Effector CD8-positive, alpha-beta T cell (primary cell): ENCODE measurements at places on chromosomes 11 and 22.

DNA sequence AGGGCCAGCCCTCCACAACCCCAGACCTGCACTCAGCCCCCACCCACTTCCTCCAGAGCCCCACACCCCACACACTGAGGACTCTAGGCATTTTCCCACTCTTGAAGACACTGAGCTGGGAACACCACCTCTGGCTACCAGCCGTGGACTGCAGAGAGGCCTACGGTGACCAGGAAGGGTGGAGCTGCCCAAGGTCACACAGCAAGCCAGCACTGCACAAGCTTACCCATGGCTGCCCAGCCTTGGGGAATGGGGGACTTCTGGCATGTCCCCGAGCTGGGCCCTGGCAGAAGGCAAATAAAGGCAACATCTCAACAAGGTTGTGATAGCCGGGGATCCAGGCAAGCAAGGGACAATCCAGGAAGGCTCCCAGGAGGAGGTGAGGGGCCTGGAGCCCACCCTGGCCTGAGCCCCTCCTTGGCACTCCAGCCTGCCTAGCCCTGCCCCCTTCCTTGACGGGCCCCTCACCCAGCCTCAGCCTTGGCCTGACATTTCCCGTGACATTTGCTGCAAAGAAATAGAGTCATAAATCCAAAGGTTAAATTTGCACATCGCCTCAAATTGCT is 5.5 kb downstream of the RTN4R start:
- no peak for DNase-seq

DNA sequence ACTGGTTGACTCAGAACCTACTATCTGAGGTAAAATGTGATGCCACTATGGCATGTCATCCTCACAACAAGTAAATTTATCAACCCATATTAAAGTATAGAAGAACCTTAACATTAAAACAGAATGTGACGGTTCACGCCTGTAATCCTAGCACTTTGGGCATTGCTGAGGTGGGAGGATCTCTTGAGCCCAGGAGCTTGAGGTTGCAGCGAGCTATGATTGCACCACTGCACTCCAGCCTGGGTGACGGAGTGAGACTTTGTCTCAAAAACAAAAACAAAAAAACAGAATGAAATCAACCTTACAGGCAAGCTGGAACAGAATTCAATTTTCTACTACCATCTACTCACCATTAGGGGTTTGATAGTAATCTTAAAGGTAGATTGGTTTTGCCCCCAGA is 86.2 kb downstream of the PLEKHA7 start:
- no peak for DNase-seq

DNA sequence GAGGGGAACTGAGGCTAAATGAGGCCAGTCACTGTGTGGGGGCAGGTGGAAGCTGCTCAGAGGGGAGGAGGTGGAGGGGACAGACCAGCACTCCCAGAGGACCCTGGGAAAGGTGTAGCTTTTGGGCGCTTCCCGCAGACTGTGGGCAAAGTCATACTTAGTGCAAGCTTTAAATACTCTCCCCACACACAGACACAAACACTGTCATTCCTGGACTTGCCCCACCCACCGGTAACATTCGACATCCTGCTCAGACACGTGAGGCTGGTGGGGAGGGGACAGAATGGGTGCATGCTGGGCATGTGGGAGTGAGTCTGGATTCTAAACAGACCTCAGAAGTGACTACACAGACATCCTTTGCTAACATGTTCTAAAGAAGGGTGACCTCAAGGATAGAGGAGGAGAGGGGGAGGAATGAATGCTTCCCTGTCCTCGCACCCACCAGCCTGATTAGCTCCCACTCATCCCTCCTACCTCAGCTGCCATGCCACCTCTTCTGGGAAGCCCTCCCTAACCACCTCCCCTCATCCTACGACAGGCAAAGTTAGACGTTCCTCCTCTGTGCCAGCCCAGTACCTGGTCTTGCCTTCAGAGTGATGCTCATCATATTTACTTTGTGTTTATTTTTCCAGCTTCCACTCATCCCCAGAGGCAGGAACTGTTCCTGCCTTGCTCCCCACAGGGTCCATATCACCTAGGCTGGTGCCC is 22.2 kb downstream of the TSKU start:
- DNase-seq: no peak

DNA sequence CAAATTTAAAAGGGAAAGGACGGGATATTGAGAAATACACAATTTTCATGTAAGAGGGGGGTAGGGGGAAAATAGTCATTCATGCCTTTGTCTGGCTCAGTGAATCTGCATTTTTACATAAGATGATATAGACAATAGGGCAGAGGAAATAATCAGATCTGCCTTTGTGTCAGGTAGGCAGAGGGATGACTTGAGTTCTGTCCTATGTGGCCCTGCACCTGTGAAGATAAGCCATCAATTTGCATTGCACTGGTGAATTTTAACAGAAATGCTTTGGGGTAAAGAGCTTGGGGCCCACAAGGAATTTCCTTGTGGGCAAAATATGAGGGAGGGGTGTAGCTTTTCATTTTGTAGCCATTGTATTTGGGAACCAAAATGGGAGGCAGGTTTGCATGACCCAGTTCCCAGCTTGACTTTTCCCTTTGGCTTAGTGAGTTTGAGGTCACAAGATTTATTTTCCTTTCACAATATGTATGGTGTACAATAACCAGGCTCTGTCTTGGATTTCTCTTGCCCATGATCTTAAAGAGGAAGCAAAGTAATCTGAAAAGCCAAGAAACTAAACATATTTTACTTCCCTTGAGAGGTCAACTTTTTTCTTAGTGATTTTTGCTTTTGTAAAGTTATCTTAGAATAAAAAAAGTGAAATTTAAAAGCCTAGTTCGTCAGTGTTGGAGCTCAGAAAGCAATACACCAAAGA is 77.7 kb upstream of the SORL1 start:
- DNase-seq: no peak

DNA sequence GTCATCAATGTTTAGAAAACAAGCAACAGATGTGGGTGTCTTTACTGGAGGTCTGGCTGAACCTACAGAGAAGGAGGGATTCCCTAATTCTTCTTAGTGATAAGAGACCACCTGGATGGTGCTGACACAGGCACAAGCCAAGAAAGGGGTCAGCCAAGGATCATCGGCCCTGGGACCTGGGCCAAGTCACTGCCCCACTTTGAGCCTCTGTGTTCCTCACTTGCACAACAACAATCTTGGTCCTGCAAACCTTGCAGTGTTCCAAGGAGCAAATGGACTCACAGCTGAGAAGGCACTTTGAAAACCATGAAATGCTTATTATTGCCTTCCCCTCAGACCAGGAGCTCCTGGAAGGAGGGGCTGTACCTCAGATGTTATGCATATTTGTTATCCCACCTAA is 7.0 kb upstream of the KCNE3 start:
- DNase-seq: no peak

- DNase-seq: no peak
Measured at GRCh38 chr11:121749691-121750090, 296.9 kb upstream of the SORL1-AS1 start.

GRCh38 chr11:131923309-131923708 is 552.9 kb downstream of the NTM start:
- no peak for DNase-seq

GRCh38 chr11:6625156-6625831 is 6.1 kb upstream of the TPP1 start:
- no peak for DNase-seq

DNA sequence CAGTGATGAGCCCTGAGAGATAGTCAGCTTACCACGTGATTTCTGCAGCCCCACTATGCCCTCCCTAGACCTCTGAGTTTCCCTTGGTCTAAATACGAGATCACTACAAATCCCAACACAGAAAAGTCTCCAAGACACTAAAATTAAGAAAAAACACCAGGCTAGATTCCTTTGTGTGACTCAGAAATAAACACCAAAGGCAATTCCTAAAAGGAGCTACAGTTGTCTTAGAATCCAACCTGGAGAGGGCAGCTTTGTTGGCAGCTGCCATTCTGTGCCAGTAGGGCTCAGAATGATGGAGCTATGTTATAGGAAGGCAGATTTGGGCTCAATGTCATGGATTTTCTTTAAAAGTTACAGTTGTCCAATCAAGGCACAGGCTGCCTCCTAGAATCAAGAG is 37.1 kb upstream of the HMGXB4 start:
- no peak for DNase-seq

DNA sequence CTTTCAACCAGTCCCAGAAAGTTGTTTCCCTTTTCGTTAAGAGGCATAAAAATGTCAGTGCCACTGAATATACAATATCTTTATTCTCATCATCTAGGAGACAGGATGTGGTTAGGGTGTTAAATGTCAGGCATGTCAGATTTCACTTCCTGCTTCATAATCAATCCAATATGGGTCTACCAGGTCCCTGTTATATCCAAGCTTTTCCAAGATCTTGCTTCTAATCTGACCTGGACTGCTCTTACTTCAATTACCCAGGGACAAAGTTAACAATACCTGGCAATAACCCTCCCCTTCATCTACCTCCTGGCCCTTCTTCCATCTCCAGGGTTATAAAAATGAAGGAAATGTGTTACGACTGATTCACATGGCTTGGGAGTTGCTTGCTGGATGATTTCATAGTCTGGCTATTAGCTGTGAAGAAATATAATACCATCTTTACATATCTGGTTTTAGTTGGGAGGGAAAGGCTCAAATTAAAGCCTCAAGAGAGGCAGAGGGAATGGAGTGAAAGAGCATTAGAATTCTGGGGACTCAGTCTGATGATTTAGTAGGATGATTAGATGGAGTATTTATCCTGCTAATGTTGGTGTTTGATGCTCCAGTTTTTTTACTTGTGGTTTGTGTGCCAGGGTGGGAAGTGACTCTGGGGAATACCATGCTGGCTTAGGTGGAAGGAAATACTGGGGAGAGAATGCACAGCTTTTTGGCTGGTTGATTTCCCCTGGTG is 534.3 kb downstream of the ETS1 start:
- no peak for DNase-seq

DNA sequence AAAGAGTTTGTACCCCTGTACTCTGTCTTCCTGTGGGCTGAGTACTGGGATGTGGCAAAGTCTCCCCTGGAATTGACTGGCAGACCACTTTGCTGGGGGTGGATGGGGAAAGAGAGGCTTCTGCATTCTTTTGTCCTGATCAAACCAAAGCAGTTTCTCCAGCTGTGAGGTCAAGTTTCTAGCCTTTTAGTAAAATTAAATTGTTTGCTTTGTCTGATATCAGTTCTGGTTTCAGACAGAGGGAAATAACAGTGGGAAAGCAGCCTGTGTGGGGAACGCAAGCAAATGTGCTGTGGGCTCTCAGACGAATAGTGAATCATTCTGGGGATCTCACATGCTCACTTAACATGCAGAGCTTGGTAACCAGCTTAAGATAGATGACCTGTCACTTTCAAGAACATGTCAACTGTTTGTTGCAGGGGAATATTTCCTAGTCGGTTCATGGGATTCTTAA is 151.6 kb downstream of the FAT3 start:
- no peak for DNase-seq

GRCh38 chr11:28690746-28691145 is 582.6 kb downstream of the METTL15 start:
- no peak for DNase-seq

GRCh38 chr22:25765016-25765367 is 23.0 kb downstream of the MYO18B start:
- DNase-seq: no peak

GRCh38 chr11:129408865-129409444 is 33.3 kb downstream of the BARX2 start:
- no peak for DNase-seq

DNA sequence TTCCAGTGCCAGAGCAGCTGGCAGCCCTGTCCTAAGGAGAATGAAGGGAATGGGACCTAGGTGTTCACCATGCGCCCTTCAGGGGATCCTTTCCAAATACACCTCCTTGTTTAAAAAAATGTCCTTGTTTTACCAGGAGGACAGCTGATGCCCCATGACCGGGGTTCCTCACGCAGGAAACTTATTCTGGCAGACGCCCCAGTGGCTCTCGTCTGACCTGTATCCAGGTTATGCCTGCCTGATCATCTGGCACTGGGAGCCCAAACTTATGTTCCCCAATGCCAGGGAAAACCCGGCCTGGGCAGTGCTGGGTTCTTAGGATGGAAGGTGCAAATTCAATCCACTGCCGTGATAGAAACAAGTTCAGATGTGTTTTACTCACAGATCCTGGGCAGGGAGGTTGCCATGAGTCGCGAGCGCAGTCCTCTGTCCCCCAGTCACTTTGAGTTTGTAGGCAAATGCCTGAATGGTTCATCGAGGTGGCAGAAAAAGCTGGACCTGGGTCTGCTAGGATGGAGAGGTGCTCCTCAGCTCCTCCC is 31.5 kb downstream of the MOV10L1 start:
- DNase-seq: no peak
